ENCODE measurements at places on chromosomes 16 and 17.

- DNase-seq: no peak
Measured at GRCh38 chr17:50471009-50471905, 2.6 kb upstream of the CHAD start.

GRCh38 chr17:65552214-65552613, 9.2 kb downstream of the AXIN2 start:
- no peak for DNase-seq

- DNase-seq: no peak
Measured at GRCh38 chr16:5257462-5257861, 159.9 kb upstream of the EEF2KMT start.

DNA sequence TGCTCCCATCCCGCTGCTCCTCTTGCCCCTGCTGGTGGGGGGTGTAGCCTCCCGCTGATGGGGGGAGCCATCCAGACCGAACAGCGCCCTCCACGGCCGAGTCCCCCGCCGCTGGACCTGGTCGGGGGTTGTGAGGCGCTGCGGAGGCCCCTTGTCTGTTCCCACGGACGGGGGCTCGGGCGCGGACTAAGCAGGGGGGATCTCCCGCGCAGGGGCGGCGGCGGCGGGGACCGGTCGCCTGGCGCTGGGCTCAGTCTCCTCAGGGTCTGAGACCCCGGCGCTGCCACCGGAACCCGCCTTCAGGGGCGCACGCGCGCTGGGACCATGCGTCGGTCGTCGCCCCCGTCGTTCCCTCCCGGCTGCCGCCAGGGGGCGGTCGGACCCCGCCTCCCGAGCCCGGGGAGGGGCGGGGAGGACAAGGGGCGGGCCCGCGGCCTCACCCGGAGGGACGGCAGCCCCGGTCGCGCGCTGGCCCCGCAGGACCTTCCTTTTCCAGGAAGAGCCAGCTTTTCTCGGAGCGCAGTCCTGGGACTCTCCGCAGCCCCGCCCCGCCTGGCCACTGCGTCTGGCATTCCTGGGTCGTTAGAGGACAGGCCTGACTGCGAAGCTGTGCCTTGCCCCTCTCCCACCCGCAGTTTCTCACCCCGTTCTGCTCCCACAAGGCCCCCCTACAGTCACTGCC, 6.3 kb upstream of the IL32 start:
- DNase-seq: peak; percentile 88

- DNase-seq: no peak
Measured at GRCh38 chr16:24612656-24613055, 73.3 kb downstream of the RBBP6 start.

DNA sequence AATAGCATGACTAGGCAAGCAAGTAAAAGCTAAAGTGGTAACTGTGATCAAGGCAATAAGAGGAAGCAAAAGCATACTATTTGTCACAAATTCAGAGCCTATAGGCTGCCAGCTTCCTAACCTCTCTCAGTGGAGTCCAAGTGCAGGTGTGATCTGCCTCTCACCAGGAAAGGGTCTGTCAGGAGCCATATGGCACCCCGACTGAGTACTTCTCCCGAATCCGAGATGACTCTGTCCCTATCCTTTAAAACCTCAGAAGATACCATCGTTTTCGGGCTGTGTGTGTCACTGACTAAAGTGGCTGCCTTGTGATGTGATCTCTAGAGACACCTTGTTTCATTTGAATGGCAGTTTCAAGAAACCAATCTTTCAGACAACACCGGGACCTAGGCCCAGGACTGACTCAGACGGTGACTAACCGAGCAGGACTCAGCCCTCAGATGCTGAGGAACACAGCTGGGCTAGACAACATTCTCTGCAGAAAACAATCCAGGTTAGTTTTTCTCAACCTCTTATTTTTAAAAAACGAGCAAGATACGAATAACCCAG, 63.6 kb downstream of the SMG6 start:
- no peak for DNase-seq

GRCh38 chr17:68452724-68453290, 4.5 kb downstream of the WIPI1 start:
- DNase-seq: no peak

DNA sequence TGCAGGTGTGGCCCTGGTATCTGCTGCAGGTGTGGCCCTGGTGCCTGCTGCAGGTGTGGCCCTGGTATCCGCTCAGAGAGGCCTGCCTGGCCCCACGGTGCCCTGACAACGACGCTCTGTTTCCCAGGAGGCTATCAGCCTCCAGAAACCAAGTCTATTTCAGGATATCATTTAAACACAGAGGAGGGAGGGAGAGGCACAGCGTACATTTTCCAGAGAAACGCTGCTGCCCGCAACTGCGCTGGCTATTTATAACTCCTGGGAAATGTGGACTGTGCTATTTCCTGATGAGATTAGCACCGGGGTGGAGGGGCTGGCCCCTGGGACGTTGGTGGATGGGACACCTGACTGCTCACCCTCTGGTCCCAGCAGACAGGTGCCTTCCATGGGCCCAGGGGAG, 22.5 kb downstream of the TIMM22 start:
- peak; percentile 43 for DNase-seq

All from small intestine (tissue), 16 donors.